ENCODE measurements at places on chromosomes 7 and 10.
A peak's percentile ranks its signal among the peaks of the same experiment; 100 is the strongest.

DNA sequence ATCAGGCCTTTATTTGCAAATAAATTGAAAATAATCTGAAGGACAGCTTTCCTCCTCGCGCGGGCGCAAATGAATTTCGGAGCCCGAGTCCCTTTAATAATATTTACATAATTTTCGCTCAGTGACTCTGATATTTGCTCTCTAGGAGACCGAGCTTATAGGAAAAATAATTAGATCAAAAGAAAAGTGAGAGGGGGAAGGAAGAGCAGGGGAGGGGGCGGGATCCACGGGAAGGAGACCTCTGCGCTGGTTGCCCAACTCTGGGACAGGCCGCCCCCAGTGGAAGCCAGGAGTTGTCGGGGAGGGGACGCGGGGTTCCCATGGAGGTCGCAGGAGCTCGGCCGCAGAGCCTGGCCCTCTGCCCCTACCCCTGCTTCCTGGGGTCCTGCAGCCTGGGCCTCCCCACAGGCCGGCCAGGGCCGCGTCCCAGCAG lies 5.8 kb downstream of the UNCX start:
- DNase-seq: no peak

DNA sequence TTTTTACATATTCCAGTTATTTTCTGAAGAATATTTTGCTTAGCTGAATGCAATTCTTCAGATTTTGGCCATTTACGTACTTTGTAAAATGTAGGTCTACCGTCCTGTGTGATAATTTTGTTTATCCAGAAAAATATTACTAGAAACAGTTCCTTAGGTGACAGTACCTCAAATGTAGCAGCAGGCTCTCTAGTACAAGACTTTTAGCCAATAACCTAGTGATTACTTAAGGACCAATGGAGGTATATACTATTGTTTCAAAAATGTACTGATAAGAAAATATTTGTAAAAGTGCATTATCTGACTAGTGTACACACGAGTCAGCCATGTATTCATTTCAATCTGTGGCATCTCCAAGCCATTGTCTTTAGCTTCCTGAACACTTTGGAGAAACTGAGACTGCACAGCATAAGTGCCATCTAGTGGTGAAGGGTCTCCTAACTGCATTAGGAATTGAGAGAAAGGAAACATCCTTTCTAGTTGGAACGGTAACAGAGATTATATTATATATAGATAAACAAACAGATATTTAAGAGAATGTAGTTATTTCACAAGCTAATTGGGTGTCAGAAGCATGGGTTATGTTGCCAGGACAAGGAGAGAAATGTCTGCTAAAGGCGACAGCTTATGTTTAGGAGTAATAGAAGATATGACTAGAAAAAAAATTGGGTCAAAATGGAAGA lies 23.7 kb downstream of the RTKN2 start:
- peak; percentile 25 for DNase-seq

DNA sequence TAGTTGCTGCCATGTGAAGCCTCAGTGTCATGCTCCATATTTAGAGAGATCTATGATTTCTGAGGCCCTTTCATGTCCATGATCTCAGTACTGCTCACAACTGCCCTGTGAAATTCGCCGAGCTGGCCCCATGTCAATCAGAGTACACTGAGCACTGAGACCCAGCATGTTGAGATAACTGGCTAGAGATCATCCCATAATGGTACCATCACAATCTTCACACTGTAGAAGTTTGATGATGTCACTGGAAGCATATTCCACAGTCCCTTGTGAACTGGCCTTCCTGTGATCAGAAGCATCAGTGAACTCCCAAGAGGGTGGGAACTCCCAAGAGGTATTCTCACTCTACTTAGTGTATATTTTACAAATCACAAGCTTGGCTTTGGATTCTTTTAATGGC lies 116.0 kb downstream of the EGFR start:
- no peak for DNase-seq

- no peak for DNase-seq
These were observed 16.8 kb downstream of the GIMAP5 start for GRCh38 chr7:150753826-150754603.

- DNase-seq: no peak
These were observed 707.2 kb downstream of the MAGI2 start for GRCh38 chr7:78746301-78746700.

GRCh38 chr10:106083572-106083971 lies 1080.9 kb downstream of the SORCS1 start:
- no peak for DNase-seq

- DNase-seq: no peak
These were observed 27.1 kb downstream of the SLF2 start for GRCh38 chr10:100939763-100940344.

GRCh38 chr10:7794251-7795026 lies 6.5 kb downstream of the ATP5F1C start:
- no peak for DNase-seq

GRCh38 chr7:105132335-105132734 lies 118.3 kb downstream of the KMT2E start:
- DNase-seq: no peak

- no peak for DNase-seq
These were observed 3.0 kb downstream of the NUP42 start for GRCh38 chr7:23184709-23185359.

- DNase-seq: no peak
These were observed 333.8 kb downstream of the CXCL12 start for GRCh38 chr10:44051091-44051490.

- DNase-seq: no peak
These were observed 14.1 kb upstream of the SUN1 start for GRCh38 chr7:818031-818699.

GRCh38 chr10:97365761-97366351 lies 31.3 kb upstream of the FRAT2 start:
- no peak for DNase-seq

- no peak for DNase-seq
These were observed 3.5 kb downstream of the LRRTM3 start for GRCh38 chr10:66929375-66929774.

DNA sequence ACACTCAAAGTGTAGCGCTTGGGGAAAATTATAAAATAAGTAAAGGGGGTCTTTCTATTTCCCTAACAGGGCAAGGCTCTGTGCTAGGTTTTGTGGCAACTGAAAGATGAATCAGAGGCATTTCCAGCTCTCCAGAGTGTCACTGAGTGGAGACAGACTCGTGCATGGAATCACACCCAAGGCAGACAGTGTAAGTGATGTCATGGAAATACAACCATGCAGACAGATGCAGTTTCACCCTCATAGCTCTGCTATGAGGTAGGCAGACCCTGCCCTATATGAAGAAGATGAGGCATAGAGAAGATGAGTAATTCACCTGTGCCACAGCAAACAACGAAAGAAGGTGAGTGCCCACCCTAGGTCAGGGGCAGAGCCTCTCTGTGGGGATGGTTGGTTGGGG lies 57.2 kb upstream of the PITRM1 start:
- DNase-seq: no peak

- no peak for DNase-seq
These were observed 86.7 kb downstream of the INPP5A start for GRCh38 chr10:132624061-132624846.

GRCh38 chr10:86267286-86268195 lies 99.1 kb downstream of the GRID1 start:
- DNase-seq: no peak

DNA sequence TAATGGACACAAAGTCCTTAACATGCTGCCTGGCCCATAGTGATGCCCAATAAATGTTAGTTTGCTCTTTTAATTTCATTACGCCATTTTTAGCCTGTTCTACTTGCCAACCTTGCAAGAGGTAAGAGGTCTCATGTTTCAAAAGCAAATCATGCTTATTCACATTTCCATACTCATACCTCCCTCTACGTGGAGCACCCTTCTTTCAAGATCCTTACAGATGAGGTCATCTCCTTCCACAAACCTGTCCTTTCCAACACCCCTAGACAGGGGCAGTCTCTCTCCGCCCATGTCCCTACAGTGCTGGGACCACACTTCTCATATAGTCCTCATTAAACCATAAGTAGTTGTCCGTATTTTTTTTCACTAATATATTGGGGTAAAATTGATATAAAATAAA lies 271.3 kb downstream of the FGFR2 start:
- no peak for DNase-seq

DNA sequence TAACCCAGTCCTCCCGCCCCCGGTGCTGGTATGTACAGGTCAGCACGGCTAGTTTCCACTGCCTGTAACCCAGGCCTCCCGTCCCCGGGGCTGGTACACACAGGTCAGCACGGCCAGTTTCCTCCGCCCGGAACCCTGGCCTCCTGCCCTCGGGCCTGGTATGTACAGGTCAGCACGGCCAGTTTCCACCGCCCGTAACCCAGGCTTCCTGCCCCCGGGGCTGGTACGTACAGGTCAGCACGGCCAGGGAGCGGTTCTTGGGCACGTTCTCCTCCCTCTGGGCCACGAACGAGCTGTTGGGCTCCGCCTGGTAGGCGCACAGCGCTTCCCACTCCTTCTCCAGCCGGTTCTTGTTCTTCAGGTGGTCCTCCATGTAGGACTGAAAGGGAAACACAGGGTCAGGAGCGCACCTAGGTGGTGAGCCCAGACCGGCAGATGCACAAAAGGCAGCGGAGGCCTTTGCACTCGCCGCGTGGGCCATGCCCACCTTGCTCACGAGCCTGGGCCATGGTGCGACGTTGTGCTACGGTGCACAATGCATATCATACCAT lies 284.4 kb downstream of the DNAJB6 start:
- DNase-seq: no peak

DNA sequence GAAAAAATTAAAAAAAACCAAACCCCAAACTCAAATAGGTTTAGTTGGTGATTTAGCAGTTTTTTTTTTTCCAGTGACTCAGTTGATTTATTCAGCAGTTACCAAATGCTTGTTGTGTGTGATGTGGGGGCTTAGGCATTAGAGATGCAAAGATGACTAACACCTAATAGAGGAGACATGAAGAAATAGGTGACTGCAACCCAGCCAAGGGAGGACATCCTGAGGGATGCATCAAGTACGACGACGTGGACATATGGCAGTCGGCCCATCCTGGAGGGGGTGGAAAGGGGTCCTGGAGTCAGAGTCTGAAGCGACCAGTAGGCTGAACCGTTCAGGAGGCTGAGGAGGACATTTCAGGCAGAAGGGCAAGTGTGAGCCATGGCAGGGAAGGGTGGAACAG lies 35.5 kb downstream of the LRMDA start:
- no peak for DNase-seq

GRCh38 chr7:149683181-149683580 lies 90.2 kb downstream of the ZNF467 start:
- DNase-seq: no peak

GRCh38 chr10:47260505-47261111 lies 39.4 kb upstream of the GDF10 start:
- DNase-seq: no peak

DNA sequence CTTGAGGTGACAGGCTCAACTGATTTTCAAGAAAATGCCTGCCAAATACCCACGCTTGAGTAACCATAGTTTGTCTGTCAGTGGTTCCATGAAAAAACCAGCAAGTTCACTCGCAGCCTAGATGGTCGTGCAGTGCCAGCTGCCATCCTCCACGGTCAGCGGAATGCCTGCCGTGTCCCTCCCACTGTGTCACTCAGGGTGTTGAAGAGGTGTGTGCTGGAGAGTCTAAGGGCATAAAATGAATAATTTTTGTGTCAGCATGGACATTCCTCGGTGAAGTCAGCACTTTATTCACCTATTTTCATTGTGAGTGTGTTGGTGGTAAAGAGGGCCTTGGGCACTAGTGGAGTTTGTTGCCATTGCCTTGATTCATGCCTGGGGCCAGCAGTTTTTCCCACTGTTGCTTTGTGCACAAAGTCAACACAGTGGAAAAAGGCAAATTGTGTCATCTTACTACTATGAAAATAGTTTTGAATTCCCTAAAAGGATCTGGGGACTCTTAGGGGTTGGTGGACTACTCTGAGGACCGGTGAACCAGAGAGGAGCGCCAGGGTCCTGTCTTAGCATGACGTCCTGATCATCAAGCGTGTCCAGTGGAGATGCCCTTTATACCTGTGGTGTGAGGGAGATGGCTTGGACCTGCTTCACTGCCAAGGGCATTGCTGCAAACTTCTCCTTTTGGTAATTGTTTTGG lies 17.6 kb downstream of the MINDY4 start:
- no peak for DNase-seq

- no peak for DNase-seq
These were observed 948 bp downstream of the ZNF138 start for GRCh38 chr7:64795176-64795575.

GRCh38 chr7:40700653-40701421 lies 566.0 kb downstream of the SUGCT start:
- DNase-seq: peak; percentile 6

DNA sequence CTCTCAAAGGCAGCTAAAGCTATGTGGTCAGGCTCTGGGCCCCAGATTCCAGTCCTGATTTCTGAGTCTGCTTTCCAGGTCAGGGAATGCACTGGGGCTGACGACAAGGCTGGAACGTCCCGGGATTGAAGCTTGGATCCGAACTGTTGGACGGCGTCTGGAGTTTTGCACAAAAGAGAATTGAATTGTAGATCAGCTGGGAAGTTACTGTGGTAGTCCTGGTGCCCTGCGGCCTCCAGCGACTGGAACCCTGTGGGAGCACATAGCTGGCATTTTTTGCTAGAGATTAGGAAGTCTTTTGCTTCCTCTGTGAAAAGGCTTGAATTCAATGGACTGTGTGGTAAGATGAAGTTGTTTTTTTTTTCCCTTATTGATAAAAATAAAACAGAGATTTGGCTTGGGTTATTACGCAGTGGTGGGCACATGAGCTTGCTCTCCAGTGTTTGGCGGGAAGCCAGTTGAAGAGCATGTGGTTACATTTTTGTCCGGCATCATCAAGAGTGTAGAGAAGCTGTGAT lies at the start of gene HK1:
Gene HK1, plus strand, starts transcription at position 51 of the 518 bp plus-strand sequence.
- no peak for DNase-seq

GRCh38 chr10:43605850-43606322 lies 352 bp upstream of the ZNF485 start:
- DNase-seq: no peak

GRCh38 chr10:110208614-110209453 lies 1.4 kb downstream of the MXI1 start:
- DNase-seq: no peak

DNA sequence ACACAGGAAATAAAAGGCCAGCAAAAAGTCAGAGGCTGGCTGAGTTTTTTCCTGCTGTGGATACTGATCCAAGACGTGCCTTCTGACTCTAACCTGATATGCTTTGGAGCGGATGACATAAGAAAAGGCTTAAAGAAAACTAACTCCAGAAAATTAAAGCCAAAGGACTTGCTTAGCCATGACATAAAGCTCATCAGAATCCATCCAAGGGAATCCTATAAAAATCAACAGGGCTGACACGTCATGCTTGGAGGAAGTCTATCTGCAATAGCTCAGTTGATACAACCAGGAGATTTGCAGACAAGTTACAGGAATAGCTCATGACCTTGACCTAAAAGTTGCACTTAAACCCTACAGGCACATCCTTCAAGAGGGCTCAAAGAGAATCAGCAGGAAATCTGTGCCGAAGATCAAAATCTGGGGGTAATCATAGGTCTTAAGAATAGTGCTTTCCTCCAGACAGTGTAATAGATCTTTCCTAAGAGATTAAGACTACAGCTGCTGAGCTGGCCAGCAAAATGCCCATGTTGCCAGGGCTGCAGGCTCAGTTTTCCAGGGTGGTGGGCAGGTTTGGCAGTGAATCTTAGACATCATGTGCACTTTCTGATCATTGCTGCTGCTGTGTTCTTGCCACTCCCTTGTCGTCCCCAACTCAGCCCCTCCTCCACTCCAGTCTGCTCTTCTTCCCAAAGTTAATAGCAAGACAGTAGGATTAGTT lies 111.5 kb upstream of the SVIL start:
- DNase-seq: no peak

GRCh38 chr7:116445447-116446211 lies 53.9 kb upstream of the CAV2 start:
- no peak for DNase-seq

GRCh38 chr10:98344589-98345038 lies 70.4 kb downstream of the PYROXD2 start:
- DNase-seq: no peak

GRCh38 chr10:34351161-34351560 lies 463.9 kb downstream of the PARD3 start:
- DNase-seq: no peak

Data from stimulated activated CD8-positive, alpha-beta memory T cell treated with anti-CD3 and anti-CD28 coated beads, Interleukin-7, amount 100 ng/mL, for 48 hours (primary cell).